ENCODE measurements at places on chromosomes 5 and 9.

GRCh38 chr5:10562201-10563109 is 1.4 kb upstream of the ANKRD33B start:
- no peak for DNase-seq

GRCh38 chr5:76986825-76987526 is 34.1 kb downstream of the CRHBP start:
- DNase-seq, result no peak

DNA sequence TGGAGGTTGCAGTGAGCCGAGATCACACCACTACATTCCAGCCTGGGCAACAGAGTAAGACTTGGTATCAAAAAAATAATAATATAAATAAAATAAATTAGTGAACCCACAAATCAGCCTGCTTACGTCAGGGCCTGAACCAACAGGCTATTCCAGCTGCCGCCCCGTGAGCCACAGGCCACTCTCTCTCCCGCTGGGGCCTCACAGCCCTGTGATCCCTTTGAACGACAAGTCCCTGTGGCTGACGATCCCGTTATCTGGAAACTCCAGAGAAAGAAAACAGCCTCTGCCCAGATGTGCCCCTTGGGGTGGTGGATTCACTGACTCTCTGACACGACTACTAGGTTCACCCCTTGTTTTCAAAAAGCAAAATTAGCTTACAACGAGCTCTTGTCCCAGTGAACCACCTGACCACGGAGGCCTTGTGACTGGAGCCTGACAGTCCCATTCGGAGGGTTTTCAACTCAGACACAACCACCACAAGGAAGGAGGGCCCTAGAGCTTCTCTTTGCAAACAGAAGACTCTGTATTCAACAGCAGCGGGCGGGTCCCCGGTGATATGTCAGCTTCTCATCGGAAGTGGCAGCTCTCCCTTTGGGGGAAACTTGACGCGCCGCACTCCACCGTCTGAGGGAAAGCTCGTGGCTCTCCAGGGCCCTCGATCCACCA is 4.4 kb upstream of the DIPK1B start:
- no peak for DNase-seq

DNA sequence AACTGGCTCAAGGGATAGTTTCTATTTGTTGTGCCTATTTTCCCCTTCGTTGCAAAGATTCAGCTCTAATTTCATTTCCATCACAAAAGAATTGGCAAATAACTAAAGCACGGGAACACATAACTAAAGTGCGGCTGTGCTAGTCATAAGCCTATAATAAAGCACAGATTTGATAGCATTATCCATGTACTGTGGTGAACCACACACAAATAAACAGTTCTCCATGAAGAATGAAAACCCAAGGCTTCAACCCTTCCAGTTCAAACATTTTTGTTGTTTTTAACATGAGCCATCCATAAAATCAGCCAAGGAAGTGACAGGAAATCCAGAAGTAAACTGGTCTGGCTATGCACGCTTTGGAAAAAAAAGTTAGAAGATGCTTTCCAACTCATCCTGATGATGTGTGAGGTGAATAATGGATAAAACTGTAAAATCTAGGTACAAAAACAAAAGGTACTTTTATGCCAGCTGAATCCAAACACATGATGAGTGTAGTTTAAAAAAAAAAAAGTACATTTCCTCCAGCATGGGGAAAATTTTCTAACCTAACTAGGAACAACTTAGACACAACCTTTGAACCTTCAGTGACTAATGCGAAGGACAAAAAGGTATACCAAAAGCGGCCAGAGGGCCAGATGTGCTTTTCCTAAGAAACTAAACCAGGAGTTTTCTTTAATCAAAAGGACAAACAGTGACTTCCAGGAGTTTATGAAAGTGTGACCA is 10.2 kb downstream of the ZNF608 start:
- no peak for DNase-seq

GRCh38 chr5:169646856-169647255 is 9.8 kb downstream of the DOCK2 start:
- no peak for DNase-seq

Data from CD4-positive, alpha-beta T cell treated with Interleukin-4 for 4 hours (primary cell).